Lung (tissue), 17 donors: ENCODE measurements at places on chromosomes 7 and 10. TPM values are rescaled to one million over a fixed set of nuclear protein-coding genes. Genes with fewer than 3 reads are reported as not detected.

MAT1A gene
- total RNA-seq, result 1.1 TPM

NRCAM gene
- 15.5 TPM for total RNA-seq

CHST15 gene
- total RNA-seq, result 42.6 TPM

CFAP70 gene
- 11.2 TPM for total RNA-seq

DNA sequence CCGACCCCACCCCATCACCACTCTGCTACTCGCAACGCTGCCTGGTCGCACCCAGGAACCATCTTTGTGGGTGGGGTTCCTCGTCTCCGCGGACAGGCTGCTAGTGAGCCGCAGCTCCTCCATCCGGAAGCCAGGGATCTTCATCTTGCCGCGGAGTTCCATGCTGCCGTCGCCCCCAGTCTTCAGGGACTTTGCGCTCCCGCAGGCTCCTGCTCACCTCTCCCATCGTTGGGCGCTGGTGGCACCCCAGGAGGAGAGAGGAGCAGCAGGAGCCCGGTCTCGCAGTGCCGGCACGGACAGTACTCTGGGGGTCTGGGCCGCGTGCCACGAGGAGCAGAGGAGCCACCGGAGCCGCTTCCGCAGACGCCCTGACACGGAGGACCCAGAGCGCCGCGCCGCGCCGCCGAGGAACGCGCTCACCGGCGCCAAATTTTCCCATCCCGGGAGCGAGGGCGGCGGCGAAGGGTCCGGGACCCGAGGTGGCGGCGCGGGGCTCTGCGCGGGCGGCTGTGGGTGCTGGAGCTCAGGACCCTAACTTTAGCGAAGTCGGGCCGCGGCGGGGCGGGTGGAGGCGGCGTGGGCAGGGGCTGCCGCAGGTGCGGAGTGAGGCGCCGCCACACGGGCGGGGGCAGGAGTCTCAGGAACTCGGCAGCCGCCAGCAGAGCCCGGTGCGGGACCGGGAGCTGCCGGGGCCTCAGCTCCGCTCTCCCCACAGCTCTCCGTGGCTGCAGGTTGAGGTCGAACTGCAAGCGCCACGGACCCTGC is 750.1 kb upstream of the SORCS1 start:
- no peaks in the 10 kb centered on the region for H3K4me1 ChIP-seq
- H3K27ac ChIP-seq, result no peak overlapping the region

DNA sequence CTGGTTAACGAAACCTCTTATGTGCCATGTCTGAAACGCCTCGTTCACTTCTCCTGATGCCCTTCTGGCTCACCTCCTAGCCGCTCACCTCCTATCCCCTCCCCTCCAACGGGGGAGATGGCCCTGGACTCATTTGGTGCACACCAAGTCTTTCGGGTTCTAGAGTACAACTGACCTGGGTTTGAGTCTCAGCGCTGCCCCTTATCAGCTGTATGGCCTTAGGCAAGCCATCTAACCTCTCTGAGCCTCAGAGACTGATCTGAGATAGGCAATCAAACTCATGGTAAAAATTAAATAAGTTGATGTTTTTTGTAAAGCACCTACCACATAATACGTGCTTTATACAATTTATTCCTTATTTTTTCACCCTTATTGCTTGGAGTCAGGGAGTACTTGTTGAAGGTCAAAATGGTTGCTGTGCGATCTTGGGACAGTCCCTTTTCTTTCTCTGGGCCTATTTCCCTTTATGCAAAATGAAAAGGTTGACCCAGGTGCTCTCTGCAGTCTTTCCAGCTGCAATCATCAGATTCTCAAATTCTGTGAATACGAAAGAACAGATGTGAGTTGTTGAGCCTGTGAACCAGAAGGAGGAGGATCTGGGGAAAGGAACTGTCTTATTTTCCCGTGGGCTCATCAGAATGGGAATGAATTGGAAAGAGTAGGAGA is 31.2 kb upstream of the PLEKHA1 start:
- no peak overlapping the region for H3K4me3 ChIP-seq
- H3K27ac ChIP-seq, result no peak overlapping the region
- no peaks in the 10 kb centered on the region for H3K27me3 ChIP-seq
- no peaks in the 10 kb centered on the region for H3K36me3 ChIP-seq
- DNase-seq, result no peak
- no peaks in the 10 kb centered on the region for H3K4me1 ChIP-seq

DNA sequence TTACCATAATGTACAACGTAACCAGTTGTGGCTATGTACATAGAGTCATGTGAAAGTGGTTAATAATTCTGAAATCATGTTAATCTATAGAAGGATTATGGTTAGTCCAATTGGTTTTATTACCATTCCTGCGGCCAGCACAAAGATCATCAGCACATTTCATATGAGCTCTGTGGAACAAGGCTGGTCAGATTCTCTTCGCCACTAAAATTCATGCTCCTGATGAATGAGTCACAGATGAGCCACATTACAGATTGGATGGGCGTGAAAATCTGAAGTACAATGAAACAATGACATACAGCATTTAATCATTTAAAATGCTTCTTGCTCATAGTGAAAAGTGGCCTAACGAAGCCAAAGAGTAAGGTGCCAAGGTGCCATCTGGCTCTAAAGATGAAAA is 716.2 kb upstream of the PHF14 start:
- no peak overlapping the region for H3K4me3 ChIP-seq
- no peaks in the 10 kb centered on the region for H3K27me3 ChIP-seq
- H3K4me1 ChIP-seq, result no peaks in the 10 kb centered on the region
- H3K36me3 ChIP-seq, result no peaks in the 10 kb centered on the region
- no peak overlapping the region for H3K27ac ChIP-seq

GRCh38 chr7:150363370-150363769 is 5.3 kb upstream of the REPIN1 start:
- H3K27me3 ChIP-seq, result no peaks in the 10 kb centered on the region
- H3K27ac ChIP-seq, result no peak overlapping the region
- DNase-seq, result no peak
- H3K4me3 ChIP-seq, result no peak overlapping the region
